Adipocyte (in vitro differentiated cells): ENCODE measurements at places on chromosomes 11 and 22.

DNA sequence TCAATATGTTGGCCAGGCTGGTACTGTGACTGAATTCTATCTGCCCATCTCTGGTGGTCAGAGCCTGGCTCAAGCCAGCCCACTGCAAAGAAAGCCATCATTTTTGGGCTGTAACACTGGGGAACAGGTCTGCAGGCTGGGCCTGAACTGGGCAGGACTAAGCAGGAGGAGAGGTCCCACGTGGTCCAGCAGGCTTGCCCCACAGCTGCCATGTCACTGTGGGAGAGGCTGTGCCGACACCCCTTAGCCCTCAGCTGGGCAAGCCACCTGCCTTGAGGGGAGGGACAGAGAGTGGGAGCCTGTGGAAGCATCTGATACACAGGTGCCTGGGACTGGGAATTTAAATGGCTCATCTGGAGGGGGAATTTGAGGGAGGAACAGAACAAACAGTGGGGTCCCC is 66.7 kb upstream of the CLTCL1 start:
- DNase-seq = no peak

DNA sequence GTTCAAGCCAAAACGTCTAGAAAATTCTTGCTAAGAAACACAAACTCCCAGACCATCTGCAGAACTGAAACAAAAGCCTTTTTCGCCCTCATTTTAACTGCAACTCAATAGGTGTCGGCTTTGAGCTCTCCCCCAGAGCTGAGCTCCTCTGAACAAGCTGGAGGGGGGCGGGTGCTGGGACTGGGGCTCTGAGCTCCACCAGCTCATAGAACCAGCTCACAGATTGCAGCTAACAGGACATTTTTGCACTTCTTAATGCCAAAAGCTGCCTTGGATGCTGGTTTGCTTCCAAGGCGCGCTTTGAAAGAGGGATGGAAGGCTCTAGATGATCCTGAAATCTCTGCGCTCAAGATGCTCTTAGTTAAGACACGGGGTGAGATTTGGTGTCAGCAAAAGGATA is 6.0 kb upstream of the YWHAH start:
- DNase-seq = no peak

- DNase-seq = no peak
These were observed 745 bp upstream of the FAM118A start for GRCh38 chr22:45308957-45309421.

- no peak for DNase-seq
These were observed 19.4 kb upstream of the CTSD start for GRCh38 chr11:1782831-1783724.

DNA sequence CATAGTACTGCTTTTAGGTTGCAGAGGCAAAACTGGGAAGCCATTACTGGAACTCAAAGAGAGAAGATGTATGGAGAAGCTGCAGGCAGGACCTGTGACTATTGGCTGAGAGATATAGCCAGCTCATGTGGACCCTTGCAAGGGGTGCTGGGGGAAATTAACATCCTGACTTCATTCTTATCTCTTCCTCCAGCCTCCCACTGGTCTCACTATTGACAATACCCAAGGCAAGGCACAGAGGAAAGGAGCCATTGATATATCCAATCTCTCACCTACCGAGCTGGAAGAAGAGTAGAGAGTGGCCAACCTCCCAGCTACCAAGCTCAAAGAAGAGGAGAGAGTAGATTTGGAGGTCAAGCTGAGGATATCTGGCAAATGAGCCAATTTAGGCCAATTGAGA is 36.8 kb upstream of the ZBED5 start:
- no peak for DNase-seq

DNA sequence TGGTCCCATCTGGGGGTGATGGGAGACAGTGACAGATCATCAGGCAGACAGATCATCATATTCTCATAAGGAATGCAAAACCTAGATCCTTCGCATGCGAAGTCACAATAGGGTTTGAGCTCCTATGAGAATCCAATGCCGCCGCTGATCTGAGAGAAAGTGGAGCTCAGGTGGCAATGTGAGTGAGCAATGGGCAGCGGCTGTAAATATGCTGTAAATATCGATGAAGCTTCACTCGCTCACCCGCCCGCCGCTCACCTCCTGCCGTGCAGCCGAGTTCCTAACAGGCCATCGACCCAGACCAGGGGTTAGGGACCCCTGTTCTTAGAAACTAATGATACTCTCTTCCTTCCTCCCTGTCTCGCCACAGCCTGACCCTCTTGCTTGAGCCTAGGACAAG is 9.4 kb upstream of the PLA2G6 start:
- no peak for DNase-seq

DNA sequence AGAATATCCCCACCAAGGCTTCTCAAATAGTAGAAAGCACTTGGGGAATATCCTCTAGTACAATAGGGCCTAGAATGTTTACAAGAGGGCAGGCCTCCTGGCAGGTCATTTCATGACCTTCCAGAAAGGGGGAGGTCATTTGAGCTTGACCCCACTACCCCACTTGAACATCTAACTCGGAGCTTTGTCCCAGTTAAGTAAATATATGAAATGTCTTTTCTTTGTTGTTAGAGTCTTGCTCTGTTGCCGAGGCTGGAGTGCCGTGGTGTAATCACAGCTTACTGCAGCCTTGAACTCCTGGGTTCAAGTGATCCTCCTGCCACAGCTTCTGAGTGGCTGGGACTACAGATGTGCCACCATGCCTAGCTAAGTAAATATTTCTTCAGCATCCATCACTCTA is 108.4 kb downstream of the ABTB2 start:
- DNase-seq = no peak

GRCh38 chr11:15897211-15897960 is 459.0 kb downstream of the SOX6 start:
- peak; percentile 62 for DNase-seq
